ENCODE measurements at places on chromosomes 5 and 9. TPM values are rescaled to one million over a fixed set of nuclear protein-coding genes. Genes with fewer than 3 reads are reported as not detected.
A peak's percentile ranks its signal among the peaks of the same experiment; 100 is the strongest.

DNA sequence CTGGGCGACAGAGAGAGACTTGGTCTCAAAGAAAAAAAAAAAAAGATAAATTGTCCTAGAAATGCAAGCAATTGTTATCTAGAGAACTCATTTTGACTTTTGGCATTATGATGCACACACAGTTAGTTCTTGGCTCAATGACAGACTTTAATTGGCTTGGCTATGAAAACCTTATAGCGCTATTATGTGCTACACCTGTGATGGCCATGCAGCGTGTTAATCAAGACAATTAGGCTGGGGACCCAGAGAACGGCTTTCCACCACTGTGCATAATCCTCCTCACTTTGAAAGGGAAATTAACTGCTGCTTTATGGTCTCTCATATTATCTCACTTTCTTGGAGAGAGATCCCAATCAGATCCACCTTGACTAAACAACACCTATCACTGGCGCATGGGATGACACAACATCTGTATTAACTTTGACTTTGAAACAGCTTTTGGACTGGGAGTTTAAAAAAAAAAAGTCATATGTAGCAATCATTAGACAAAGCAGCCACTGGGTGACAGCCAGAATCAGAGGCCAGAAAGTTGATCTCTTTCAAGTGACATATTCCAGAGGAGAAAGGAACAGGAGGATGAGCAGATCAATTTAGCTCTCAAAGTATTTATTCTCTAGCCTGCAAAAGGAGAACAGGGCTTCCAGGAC is 132.5 kb downstream of the PPP2R2B start:
- DNase-seq: no peak

The CRB2 gene
- polyA plus RNA-seq: 0.15 TPM

- no peak for DNase-seq
Observed at GRCh38 chr5:164256351-164256750, 750.9 kb downstream of the MAT2B start.

The DMRT3 gene
- not detected for polyA plus RNA-seq

DNA sequence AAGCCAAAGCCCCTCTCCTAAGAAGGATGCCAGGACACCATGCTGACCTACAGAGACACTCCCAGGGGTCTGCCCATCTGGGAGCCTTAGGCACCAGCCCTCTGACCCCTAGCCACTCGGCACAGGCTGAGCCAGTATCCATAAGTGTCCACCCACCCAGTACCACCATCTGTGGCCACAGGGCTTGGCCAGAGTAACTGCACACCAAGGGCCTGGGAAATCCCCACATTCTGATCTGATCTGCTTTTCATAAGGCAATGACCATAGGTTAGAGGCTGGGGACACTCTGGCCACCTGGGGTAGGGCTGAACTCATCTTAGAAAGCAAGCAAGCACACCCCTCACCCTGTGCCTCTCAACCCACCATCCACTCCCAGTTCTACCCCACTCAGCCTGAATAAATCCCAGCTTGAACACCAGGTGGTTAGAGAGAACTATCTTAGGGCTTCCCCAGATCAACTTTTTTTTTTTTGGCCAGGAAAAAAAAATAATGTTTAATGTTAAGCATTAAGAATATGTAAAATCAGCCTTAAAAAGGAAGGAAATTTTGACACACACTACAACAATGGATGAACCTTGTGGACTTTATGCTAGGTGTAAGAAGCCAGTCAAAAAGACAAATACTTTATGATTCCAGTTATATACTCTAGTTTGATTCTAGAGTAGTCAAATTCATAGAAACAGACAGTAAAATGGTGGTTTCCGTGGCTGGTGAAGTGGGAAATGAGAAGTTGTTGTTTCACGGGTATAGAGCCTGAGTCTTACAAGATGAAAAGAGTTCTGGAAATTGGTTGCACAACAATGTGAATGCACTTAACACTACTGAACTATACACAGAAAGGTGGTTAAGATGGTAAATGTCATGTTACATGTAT is 6.2 kb downstream of the GNPDA1 start:
- no peak for DNase-seq

DNA sequence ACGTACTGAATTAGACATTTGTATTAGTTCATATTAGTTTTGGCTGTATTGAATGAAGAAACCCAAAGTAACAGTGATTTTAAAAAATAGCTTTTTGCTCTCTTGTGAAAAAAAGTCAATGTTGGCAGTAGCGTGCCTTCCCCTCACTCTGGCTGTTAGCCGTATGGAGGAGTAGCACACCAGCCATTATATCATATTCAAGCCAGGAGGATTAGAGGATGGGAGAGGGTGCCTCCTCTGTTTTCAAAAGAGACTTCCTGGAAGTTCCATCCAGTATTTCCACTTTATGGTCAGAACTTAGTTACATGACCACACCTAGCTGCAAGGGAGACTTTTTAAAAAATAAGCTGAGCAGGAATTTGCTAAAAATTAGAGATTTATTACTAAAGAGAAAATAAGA is 41.2 kb downstream of the GPR21 start:
- no peak for DNase-seq

The NMUR2 gene
- polyA plus RNA-seq: not detected

The GRIN1 gene
- polyA plus RNA-seq: not detected

GRCh38 chr9:37239224-37239859 is 119.0 kb downstream of the ZCCHC7 start:
- DNase-seq: no peak

The PCDHB8 gene
- polyA plus RNA-seq: 0.42 TPM

The EMB gene
- polyA plus RNA-seq: 1.4 TPM

The SV2C gene
- 0.13 TPM for polyA plus RNA-seq

GRCh38 chr9:124780060-124780756 is 3.3 kb downstream of the OLFML2A start:
- peak; percentile 59 for DNase-seq

The ANKDD1B gene
- 1.2 TPM for polyA plus RNA-seq

- DNase-seq: no peak
Observed at GRCh38 chr5:132591145-132591544, 34.4 kb downstream of the RAD50 start.

DNA sequence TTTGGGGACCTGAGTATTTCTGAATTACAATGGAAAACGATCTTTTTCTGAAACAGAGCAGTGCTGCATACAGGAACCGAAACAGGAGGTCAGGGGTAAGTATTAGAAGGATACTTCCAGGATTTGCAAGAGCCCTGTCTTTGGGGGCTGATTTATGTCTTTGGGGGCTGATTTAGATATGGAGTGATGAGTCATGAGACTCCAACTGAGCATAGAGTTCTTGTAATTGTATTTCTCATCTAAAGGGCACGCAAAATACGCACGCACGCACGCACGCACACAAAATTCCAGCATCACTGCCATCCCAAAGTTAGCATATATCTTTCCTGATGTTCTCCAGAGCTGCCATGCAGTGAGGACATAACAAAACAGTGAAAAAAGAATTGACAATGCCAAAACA is 414.8 kb upstream of the CCNH start:
- DNase-seq: no peak

DNA sequence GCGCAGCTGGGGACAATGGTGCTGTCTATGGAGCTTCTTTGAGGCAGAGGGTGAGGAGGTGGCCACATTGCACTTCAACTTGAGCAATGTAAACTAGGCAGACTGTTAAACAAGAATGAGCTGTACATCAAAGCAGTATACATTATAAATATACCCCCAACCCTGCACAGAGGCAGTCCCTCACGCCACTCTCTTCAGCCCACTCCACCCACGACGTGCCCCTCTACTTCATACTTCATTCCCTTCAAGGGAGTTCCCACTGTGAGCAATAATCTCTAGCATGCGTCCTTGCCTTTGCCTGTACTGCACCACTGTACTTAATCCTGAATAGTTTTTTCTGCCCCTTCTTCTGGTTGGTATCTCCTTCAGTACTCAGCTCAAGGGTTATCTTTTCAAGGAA is 14.4 kb downstream of the TRPM3 start:
- no peak for DNase-seq

DNA sequence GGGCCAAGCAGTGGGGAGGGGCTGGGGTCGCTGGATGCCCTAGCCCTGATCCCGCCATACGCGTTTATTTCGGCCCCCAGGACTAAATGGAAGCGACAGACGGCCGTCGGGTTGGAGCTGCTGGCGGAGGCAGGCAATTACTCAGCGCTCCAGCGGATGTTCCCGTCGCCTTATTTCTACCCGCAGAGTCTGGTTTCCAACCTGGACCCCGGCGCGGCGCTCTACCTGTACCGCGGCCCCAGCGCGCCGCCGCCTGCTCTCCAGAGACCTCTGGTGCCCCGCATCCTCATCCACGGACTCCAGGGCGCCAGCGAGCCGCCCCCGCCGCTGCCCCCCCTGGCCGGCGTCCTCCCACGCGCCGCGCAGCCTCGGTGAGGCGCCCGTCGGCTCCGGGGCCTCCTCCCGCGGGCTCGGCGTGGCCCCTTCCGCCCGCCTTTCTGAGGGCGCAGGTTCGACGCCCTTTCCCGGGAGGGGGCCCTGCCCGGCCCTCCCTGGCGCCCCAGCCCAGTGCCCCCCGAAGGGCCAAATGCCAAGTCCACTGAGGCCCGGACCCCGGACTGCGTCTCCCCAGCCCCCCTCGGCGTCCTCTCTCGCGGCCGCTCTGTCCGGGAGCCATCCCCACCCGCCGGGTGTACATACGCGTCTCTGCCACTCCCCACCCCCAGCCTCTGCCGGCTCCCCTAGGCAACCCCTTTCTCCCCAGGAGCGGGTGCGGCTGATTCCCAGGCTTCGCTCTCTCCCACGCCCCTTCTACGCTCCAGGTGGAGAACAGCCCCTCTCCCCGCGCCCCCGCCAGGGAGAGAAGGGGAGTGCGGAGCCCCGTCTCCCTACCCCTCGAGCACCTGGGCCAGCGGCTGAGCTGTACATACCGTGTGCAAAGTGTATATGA is 7.0 kb downstream of the BARHL1 start:
- no peak for DNase-seq

The FGF18 gene
- polyA plus RNA-seq: 0.27 TPM

The RALGPS1 gene
- polyA plus RNA-seq: 6.6 TPM

DNA sequence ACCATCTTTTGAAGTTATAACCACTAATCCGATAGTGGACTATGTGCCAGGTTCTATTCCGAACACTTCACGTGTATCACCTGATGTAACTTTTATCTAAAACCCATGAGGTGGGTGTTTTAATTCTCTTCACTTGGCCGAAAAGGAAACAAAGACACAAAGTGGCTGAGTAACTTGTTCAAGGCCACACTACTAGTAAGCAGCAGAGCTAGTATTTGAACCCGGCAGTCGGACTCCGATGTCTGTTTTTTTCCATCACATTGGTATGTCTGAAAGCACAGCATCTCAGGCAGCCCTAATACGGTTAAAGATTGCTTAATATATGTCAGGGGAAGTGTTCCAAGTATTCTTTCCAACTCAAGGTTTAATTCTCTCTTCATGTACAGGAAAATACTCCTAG is 16.2 kb downstream of the FAM169A start:
- DNase-seq: no peak

- DNase-seq: no peak
Observed at GRCh38 chr5:35476797-35477196, 140.9 kb upstream of the SPEF2 start.

DNA sequence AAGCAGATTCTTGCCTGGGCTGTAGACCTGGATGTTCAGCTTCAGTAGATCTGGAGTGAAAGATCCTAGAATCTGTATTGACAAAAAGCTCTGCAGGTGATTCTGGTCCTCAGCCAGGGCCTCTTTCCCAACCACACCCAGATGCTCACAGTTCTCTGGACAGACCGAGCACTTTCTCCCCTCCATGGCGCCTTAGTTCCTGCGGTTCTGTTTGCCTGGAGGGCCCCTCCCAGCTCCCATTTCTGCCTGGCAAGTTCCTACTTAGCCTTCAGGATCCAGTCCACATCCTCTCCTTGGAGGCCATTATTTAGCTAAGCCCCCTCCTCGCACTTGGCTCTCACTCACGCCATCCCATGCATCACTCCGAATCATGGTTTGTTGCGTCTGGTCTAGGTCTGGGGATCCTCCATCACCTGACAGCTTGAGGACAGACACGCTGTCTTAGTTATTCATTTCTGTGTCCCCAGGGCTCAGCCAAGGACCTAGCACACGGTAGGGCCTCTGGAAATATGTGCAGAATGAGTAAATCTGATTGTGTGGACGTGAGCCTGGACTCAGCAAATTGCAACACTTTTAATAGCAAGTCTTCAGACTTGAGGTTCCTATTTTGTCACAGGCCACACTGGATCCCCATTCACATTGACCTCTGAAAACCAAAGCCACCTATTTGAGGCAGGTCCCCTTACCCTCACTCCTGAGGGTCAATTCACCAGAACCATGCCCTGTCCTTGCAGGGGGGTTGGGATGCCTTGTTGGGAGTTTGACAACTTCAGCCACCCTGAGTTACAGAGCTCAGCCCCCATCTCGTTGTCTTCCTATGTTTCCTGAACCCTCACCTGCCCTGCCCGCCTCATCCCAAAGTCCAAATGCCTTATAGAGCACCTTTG is 50.7 kb downstream of the COL15A1 start:
- no peak for DNase-seq

The IL33 gene
- 31.4 TPM for polyA plus RNA-seq

The IL13 gene
- polyA plus RNA-seq: not detected

DNA sequence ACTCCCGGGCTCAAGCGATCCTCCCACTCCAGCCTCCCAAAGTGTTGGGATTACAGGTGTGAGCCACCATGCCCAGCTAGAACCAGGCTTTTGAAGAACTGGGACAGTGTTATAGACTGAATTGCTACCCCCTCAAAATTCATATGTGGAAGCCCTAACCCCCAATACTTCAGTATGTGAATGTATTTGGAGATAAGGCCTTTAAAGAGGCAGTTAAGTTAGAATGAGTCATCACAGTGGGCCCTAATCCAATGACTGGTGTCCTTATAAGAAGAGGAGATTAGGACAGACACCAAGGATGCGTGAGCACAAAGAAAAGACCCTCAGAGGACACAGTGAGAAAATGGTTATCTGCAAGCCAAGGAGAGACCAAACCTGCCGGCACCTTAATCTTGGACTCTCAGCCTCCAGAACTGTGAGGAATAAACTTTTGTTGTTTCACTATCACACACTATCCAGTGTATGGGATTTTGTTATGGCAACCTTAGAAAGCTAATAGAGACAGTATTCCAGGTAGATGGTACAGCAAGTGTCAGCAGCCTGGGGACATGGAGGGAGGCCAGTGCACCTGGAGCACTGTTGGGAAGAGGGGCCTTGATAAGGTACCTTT is 31.4 kb upstream of the ERGIC1 start:
- no peak for DNase-seq

GRCh38 chr5:151772029-151772845 is 483 bp downstream of the G3BP1 start:
- no peak for DNase-seq

The IGIP gene
- polyA plus RNA-seq: 6.8 TPM

The LSM11 gene
- 2.9 TPM for polyA plus RNA-seq
